ENCODE measurements at places on chromosomes 3 and 15.

GRCh38 chr3:16332904-16333426 is 68.0 kb downstream of the OXNAD1 start:
- peak; percentile 66 for DNase-seq

DNA sequence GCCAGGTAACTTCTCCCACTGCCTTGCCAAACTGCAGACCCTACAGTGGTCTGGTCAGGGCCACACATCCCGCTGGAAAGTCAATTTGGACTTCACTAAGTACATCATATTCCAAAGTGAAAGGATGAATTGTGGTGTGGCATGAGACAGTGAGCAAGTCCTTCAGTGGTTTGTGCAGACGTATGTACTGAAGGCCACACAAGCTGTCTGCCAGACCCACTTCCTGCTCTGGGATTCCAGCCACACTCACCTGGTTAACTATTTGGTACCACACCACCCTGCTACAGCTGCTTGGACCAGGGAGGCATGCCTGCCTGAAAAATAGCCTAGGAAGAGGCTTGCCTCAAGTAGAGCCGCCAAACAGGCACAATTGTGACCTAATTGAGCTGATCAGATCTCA is 94.1 kb upstream of the STRIT1 start:
- DNase-seq = no peak

DNA sequence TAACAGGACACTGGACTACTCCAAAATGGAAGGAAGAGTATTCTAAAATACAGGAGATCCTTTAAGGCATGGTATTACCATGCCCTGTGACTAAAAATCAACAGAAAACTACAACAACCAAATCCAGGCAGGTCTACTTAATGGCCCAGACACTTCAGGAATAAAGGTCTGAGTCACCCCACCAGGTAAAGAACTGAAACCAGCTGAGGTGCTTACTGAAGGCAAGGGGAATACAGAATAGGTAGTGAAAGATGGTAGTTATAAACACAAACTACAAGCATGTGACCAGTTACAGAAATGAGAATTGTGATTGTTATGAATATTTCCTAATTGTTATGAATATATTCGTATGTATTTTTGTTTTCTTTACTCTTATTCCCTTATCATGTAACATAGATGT is 13.4 kb downstream of the IFT57 start:
- DNase-seq = no peak

- DNase-seq = no peak
These were observed 98.3 kb upstream of the ABI3BP start for GRCh38 chr3:101091489-101091888.

DNA sequence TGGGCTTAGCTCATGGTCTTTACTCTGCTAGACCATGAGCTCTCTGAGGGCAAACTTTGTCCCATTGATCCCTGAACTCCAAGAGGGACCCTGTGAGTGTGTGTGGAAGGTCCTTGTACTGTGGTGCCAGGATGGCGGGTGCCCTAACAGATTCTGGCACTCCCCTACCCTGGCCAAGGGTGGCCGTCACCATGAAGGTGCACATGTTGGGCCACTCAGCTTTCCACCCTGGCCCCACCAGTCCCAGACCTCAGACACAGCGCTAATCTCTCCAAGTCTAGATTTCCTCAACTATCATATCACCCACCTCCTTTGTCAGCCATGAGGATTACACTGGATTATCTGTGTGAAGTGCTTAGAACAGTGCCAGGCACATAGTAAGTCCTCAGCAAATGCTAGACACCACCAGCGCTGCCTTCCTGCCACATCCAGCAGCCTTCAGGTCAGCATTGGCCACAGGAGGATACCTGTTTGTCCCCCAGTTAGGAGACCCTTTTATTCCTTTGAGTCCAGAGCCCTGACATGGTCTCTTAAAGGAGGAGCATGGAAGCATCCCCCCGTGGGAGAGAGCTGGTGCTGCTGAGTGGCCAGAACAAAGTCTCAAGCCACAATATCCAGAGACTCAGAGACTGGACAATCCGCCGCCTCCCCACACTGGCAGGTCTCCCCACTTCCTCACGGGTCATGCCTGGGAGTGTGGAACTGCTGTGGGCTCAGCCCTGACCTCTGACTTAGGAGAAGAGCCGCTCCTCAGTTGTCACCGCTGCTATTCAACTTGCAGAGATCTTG is 44.5 kb upstream of the SLCO2A1 start:
- DNase-seq = no peak

- DNase-seq = no peak
These were observed 34.3 kb downstream of the ZXDC start for GRCh38 chr3:126441256-126441880.

GRCh38 chr15:77354063-77354462 is 65.8 kb downstream of the PEAK1 start:
- DNase-seq = no peak

DNA sequence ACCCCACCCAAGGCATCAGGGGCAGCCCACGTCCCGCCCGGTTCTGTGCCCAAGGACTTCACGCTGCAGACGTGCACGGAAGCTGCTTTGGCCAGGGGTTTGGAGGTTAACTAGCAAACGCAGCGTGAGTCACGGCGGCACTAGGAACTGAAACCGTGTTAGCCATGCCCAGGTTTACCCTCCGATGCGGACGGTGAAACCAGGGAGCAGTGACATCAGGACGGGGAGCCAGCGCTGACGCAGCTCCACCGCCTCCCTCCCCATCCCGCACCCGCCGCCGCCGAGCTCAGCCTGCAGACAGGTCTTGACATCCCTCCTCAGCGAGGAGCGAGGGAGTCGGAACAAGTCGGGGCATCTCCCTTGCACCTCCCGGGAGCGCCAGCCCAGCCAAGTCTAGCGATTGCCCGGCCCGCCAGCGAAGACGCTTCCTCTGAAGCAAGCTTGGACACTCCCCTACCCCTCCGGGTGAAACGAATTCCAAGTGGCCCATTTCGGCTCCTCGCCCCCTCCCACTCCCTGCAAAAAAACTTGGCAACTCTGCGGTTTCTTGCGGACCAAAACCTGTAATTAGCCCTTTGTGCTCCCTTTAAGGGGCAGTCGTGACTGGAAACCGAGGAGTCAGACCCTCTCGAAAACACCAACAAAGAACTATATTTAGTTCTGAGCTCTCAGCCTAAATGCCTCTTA is 1.4 kb upstream of the RAP2B start:
- peak; percentile 92 for DNase-seq

- DNase-seq = no peak
These were observed 132.6 kb downstream of the TNIK start for GRCh38 chr3:171327441-171328174.
